ENCODE measurements at places on chromosomes 16 and 17.

DNA sequence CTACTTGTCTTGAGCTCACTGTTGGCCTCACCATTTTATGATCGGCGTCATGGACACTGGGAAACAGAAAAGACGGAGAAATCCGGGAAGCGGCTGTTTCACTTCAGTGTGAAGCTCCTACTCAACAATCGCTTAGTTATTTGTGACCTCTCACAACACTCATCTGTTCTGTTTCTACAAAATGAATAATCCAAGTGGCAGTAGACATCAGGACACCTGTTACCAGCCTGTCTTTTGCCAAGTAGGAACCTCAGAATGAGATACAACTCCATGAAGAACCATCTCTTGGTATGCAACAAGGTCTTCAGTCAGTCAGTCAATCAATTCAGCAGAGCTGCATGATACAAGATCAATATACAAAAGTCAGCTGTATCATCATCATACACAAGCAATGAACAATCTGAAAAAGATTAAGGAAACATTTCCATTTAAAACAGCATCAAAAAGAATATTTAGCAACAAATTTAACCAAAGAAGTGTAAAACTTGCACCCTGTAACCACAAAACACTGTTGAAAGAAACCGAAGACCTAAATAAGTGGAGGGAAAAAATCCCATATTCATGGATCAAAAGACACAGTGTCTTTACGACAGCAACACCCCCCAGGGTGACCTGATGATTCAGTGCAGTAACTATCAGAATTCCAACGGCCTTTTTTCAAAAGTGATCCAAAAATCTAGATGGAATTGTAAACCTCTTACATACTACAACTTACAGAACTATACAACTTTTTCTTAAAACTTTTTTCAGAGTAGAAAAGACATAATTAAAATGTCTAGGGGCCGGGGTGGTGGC, 63.4 kb downstream of the ANKRD11 start:
- no peak for DNase-seq

- no peak for DNase-seq
These were observed 76.6 kb upstream of the TNRC6A start for GRCh38 chr16:24652803-24653202.

DNA sequence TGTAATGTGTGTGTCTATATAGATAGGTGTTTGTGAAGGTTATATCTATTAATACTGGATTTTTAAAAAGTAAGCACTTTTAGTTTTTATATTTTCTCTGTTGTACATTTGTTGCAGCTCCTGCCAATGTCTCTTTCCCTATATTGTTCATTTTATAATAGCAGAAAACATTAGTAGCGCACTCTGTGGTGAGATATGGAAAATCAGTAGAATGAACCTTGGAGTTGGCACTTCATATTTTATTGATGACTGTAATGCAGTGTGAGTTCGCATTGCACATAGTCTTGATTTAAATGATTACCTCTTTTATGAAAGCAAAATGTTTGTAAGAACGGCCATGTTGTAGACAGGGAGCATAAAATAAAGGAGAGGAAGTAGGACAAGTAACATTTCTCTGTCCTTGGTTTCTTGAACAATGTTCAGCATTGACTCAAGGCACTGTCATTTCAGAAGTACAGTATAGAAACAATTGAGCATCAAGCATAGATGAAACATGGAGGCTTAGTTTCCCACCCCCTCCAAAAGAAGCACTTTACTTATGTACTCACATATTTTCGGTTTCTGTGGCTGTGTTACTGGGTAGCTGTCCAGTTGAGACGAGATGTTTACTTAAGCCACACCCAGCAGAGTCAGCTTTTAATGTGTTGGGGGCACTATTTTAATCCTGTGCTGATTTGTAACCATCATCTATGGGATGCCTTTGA, 74.0 kb downstream of the TANC2 start:
- no peak for DNase-seq

DNA sequence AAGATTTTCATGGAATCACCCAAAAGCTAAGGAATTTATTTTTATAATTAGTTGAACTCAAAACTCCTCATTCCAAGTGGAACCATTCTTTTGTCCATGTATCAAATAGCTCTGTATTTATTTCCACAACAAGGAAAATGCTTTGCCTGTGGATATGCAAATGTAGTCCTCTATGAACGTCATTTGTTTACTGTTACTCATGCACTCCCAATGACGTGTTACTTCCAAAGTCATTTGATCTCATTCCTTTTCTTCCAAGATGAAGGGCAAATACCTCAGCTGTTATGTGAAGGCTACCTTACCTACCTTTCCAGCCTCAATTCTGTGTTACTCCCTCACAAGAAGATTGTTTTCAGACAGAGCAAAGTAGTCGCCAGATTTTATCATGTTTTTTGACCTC, 83.7 kb downstream of the ITFG1 start:
- DNase-seq = no peak

GRCh38 chr16:82756283-82756599, 129.5 kb downstream of the CDH13 start:
- no peak for DNase-seq

DNA sequence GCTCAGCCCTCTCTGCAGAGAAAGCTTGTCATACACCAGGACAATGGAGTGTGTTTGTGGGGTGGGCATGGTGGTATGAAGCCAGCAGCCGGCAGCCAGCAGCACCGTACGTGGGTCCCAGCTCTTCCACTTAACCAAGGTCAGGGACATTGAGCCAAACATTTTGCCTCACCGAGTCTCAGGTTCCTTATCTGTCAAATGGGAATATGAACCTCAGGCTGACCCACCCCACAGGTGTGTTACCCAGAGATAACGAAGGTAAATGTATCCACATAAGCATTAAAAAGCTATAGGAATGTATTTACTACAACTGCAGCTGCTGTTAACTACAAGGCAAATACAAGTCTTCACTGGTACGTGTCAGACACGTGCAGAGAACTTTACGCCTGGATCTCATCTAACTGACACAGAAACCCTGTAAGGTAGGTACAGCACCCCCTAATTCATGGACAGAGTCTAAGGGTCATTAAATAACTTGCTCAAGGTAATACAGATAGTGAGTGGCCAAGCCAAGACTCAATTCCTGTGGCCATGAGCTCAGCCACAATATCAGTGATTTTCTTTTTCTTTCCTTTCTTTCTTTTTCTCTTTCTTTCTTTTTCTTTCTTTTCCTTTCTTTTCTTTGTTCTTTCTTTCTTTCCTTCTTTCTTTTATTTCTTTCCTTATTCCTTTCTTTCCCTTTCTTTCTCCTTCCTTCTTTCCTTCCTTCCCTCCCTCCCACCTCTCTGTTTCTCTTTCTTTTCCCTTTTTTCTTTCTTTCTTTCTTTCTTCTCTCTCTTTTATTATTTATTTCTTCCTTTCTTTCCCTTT, 990 bp downstream of the SLC5A11 start:
- no peak for DNase-seq

GRCh38 chr17:8875436-8875835, 8.0 kb upstream of the PIK3R6 start:
- DNase-seq = no peak

- DNase-seq = no peak
These were observed 49.5 kb downstream of the CEP112 start for GRCh38 chr17:66142428-66142827.

- DNase-seq = no peak
These were observed 1.7 kb downstream of the DHRS13 start for GRCh38 chr17:28900986-28901726.

DNA sequence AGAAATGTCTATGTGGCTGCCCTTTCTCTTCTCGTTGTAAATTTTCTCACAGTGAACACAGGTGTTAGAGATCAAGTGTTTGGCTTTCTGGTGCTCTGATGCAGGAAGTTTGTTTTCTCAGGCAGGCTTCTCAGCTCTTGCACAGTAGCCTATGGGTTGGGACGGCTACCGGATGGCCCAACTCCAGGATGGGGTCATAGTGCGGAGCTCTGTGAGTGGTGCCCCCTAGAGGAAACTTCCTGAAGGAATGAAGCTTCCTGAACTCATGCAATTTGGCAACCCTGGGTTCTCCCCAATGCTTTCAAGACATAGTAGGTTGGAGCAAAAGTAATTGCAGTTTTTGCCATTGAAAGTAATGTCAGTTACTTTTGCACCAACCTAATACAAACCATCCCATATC, 407.5 kb upstream of the HSBP1 start:
- DNase-seq = no peak

DNA sequence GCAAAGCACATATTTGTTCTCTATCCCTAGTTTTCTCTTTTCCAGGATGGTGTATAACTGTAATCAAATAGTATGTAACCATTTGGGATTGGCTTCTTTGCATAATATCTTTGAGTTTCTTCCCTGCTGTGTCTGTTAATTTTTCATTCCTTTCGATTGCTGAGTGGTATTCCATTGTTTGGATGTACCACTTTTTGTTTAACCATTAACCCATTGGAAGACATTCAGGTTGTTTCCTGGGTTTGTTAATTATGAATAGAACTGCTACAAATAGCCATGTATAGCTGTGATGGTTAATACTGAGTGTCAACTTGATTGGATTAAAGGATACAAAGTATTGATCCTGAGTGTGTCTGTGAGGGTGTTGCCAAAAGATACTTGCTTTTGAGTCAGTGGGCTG, 4.6 kb upstream of the SLFN13 start:
- no peak for DNase-seq
